ENCODE measurements at places on chromosomes 16 and 17.

- DNase-seq, result peak; percentile 4
Observed at GRCh38 chr16:3570420-3571062, 6.7 kb downstream of the NLRC3 start.

DNA sequence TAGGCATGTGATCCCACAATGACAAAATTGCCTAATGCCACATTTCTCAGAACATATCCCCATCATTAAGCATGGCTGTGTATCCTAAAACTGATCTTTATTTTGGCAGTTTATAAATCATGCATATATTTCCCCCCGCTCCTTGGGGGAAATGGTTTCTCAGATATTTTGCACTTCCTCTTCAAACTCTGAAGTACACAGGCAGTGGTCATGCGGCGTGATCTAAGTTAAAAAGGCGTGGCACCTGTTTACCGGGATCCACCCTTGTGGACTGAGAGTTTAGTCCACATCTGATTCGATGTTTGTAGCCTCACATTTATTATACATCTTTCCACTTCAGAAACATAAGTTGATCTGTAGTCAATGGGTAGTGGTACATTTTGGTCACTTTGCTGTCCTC is 51.4 kb downstream of the USP10 start:
- DNase-seq, result no peak

GRCh38 chr17:27380551-27380950 is 75.7 kb upstream of the KSR1 start:
- no peak for DNase-seq

DNA sequence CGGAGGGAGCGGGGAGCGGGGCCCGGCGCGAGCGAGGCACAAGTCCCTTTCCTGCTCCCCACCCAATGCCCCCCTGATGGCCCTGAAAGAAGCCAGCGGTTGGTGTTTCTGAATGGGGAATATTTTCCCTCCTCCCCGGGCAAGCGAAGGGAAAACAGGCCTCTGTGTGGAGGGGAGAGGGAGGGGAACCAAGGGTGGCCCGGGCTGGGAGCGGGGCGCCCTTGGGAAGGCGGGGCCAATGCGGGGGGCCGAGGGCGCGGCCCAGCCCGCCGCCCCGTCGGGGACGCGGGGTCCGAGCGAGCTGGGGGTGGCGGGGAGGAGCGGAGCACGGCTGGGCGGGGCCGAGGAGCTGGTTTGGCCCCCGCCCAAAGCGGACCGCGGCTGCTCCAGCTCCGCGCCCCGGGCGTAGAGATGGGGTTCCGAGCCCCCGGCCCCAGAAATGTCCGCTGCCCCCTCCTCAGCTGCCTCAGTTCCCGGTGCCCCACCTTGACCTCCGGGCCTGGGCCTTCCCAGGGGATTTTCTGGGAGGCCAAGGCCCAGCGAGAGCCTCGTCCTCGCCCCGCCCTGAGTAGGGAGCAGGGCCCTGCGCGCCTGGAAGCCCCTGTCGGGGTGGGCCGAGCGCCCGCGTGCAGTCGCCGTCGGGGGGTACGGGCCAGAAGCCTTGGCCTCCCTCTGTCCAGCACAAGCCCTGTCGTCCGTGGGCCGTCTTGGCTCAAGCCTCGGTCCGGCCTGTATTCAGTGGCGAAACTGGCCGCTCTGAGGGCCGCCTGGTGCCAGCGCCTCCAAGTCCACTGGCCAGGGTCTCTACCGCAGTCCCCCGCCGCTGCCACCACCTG is 3.9 kb upstream of the HEXIM1 start:
- DNase-seq, result no peak

DNA sequence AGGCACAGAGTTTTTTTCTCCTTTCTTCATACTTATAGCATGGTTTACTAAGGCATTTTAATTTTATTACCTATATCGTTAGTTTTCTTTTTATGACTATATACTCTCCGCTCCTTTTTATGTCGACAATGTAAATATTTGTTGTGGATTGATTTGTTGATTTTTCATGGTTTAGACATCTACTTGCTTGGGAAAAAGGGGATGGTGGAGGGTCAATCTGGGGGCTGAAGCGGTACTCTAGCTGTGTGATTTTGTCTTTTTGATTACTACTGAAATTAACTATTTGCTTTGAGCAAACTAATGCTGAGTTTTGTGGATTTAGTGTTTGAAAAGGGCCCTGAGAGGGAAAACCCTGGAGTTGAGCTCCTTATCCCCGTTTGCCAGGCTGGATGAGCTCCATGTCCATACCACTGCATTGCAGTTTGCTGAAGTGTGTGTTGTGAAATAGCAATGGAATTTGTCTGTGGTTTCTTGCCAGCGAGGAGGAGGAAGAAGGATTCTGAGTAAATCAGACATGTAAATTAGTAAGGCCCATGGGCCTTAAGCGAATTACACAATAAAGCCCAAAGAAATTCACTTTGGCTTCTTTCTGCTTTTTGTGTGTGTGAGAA is 72.0 kb downstream of the FTO start:
- DNase-seq, result no peak

DNA sequence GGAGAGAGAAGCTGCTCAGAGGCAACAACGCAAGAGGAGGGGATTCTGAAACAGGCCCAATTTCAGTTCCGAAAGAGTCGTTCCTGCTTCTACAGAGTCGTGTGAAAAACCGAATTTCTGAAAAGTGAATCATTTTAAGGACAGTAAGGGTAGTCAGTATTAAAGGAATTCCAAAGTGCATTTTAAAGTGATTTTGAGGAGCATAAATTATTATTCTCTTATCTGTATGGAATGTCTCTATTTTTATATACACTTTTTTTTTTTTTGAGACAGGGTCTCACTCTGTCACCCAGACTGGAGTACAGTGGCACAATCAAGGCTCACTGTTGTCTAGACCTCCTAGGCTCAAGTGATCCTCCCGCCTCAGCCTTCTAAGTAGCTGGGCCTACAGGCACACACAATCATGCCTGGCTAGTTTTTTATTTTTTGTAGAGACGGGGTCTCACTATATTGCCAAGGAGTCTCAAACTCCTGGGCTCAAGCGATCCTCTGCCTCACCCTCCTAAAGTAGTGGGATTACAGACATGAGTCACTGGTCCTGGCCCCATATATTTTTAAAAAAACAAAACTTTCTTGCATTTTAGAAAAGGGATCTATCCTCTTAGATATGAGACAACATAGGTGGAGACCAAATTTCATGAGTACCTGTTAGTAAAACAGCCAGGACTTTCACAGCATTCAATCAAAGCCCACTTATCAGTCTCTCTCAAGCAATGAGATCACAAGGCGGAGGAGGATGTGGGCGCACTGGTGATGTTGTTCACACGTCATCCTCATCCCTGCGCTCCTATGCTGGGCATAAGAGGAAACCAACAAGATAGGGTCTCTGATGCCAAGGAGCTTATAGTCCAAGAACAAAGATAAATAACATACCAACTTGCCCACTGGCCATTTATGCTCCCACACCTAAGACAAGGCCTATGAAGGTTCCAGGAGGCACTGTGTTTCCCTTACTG is 53.2 kb downstream of the SMG6 start:
- no peak for DNase-seq

DNA sequence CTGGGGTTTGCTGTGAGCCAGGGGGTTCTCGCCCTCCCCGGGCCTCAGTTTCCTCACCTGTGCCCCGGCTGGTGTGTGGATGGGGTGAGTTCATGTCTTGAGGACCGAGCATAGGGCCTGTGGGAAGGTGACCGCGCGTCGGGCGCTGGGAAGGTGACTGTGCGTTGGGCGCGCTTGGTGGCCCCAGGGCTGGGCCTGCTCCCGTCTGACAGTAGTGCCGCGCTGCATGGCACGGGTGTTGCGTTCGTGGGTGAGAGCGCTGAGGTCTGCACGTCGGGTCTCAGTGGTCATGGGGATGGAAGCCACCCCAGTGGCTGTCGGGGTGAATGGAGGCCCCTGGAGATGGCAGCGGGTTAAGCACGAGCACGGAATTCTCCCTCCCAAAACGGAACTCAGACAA is 9.2 kb downstream of the ASPSCR1 start:
- no peak for DNase-seq
